ENCODE measurements at places on chromosomes 6 and 20. TPM values are rescaled to one million over a fixed set of nuclear protein-coding genes. Genes with fewer than 3 reads are reported as not detected.

Gene DPM1
- 68.7 TPM for polyA plus RNA-seq

Gene C6orf15
- polyA plus RNA-seq = not detected

Gene PRR18
- not detected for polyA plus RNA-seq

Gene AKAP12
- 0.19 TPM for polyA plus RNA-seq

DNA sequence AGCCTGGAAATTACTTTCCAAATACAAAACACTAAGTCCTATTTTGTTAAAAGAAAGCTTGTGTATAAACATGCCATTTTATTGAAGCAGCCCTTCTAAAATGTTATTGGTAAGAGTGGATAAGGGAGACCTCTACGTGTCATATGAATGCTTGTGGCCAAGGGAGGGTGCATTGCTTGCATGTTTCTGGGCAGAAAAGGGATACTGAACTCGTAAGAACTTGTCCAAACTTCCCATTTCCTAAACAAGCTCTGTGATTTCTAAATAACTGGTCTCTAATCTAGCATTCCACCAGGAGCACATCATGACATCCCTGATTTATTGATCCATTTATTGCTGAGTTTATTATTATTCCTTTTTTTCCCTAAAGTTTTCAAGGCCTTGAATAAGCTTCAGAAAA, 474.1 kb downstream of the CD109 start:
- no peak for DNase-seq

Gene FABP7
- polyA plus RNA-seq = not detected

- DNase-seq = no peak
Observed at GRCh38 chr20:14860410-14860814, 523.0 kb upstream of the FLRT3 start.

Gene POPDC3
- polyA plus RNA-seq = not detected

DNA sequence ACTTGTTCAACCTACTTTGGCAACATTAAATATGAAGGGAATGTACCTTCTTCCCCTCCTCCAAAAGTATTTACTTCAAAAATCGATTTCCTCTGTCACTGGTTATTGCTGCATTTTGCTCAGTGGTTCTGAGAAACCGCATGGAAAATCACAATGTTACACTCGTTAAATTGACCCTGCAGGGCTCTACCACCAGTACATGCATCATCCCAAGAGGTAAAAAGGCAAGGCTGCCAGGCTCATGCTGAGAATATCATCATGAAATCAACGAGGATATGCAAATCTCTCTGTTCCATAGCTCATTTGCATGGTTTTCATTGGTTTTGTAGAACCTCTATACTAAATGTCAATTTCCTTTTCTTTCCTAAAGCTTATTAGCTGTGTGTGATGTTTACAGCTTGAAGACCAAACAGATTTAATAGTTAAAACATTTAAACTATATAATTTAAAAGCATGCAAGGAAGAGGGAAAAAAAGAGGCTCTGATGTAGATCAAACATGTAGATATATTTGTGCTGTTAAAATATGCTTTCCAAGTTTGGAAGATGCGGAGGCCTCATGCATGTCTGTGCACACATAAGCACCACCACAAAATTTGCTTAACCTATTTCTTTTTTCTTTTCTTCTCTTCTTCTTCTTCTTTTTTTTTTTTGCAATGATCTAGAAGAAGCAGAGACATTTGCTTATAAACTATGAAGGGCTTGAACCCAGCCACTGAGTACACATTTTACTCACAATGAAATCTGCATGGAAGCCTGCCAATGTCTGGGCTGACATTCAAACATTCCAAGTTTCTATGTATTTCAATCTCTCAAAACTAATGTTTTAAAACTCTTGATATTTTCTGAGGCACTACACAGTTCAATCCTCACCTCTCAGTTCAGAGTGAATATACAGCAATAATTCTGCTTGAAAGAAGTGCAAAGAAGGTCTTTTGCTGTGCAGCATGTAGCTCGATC, 194.0 kb downstream of the GMPR start:
- DNase-seq = no peak

Gene GUCA1A
- not detected for polyA plus RNA-seq

- no peak for DNase-seq
Observed at GRCh38 chr20:46630306-46630705, 21.0 kb downstream of the SLC13A3 start.

Gene LTB
- polyA plus RNA-seq = 2,251 TPM

DNA sequence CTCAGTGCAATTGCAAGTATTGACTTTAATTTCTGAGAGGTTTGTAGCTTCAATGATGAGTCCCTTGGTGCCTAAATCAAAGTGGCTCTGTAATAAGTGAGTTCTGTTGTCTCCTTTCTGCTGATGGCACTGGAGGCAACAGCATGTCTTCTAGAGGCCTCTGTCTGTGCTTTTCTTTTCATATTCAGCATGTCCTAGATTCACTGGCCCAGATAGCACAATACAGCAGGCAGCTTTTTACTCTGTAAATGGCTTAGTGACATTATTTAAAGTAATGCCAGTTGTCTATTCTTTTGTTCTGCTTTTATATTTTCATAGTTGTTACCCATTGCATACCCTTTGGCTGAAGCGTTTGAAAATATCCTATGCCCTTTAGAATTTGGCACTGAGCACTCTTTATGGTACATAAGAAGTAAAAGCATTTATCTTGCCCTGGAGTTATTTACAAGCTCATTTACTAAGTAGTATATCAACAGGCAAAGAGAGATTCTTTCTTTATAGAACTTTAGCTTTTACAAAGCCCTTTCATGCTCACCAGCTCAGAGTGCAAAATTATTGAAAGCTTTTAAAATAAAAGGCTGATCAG, 271.5 kb upstream of the KCNQ5 start:
- DNase-seq = no peak

- DNase-seq = no peak
Observed at GRCh38 chr6:148364056-148364824, 21.6 kb downstream of the SASH1 start.

- DNase-seq = no peak
Observed at GRCh38 chr6:161496941-161497340, 223.1 kb upstream of the AGPAT4 start.

DNA sequence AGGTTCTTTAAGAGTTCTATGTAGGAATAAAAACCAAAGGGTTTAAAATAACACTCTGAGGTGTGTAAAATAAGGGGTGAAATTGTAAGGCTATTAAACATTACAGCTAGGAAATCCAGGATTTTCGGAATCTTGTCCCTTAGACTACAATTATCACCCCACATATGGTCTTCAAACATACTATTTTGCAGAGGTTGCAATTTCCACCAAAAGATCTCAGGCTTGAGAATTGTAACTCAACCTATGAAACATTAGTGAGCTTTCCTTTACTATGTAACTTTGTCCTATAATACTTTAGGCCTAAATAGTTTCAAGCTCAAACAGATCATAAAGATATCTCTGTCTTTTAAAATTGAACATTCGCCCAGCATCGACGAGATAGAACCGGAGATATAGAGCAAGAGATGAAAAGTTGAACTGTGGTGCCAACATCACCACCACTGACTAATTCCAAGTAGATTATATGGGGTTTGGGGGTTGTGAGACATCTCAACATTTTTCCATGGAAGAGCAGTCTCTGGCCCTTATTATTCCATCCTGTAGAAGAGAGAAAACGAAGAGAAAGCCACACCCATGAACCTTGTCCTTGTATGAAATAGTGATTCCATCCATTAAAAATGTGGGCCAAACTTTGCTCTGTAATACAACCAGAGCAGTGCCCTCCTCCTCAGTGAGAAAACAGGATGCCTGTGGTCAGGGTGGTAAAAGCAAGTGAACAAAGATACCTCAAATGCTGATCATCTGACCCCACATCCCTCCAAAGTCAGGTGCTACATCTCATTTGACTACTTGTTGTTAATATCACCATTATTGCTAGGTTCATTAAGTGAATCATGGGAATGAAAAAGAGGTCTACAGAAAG, 284.5 kb upstream of the GJE1 start:
- DNase-seq = no peak

- DNase-seq = peak; percentile 23
Observed at GRCh38 chr6:138593124-138593877, 94.0 kb upstream of the NHSL1 start.

Gene PPP1R16B
- polyA plus RNA-seq = 38.5 TPM

GRCh38 chr20:41476013-41476441, 109.4 kb upstream of the EMILIN3 start:
- no peak for DNase-seq

GRCh38 chr20:53126185-53126584, 154.0 kb downstream of the TSHZ2 start:
- DNase-seq = no peak

DNA sequence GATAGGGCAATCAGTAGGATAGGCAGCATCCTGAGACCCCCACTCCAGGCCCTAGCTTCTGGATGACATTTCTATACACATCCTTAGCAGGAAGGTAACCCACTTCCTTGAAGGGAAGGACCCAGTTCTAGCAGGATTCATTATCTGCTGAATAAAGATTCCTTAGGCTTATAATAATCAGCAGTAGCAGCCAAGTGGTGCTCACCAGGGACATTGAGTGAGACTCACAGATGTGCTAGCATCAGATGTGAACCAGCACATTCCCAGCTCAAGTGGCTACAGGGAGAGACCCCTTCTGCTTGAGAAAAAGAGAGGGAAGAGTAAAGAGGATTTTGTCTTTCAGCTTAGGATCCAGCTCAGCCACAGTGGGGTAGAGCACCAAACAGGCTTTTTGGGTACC, 244.8 kb upstream of the UFL1 start:
- no peak for DNase-seq

DNA sequence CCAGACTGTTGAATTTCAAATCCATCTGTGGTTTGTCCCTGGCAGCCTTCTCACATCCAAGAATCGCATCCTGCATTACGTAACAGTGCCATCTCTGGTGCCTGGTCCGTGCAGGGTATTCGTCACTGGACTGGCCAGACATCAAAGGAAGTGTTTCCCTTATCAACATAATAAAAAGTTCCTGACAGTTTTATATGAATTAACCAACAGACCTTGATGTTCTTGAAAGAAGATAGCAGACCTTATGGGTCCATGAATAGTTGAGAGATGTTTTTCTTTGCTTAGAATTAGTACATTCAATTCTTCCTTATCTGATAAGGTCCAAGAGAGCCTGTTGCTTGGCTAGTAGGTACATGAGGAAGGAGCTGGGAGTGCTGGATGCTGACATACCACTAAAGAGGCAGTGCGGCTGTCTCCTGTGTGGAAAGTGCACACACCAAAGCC, 77.6 kb downstream of the PHACTR2 start:
- no peak for DNase-seq

GRCh38 chr20:6122873-6123648, at the start of gene FERMT1:
TSS of gene FERMT1 (minus strand) at chr20:6123030. CDS start at chr20:6119554, 3,476 bp downstream.
- no peak for DNase-seq

Gene SLC32A1
- polyA plus RNA-seq = not detected

- no peak for DNase-seq
Observed at GRCh38 chr6:308307-308706, 16.0 kb downstream of the DUSP22 start.

DNA sequence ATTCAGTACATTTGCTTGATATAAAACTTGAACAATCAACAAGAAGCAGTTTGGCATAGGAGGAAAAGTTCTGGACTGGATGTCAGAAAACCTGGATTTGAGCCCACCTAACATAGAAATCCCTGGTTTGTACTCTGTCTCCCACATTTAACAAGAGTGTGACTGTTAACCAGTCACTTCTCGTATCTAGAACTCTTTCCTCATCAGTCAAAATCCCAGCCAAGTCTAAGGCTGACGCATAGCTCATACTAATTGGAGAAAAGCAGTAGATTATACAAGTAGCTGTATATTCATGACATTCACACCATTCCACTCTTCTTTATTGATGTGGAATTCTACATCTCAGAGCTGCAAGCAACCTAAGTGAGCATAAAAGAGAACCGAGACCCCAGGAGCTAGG, 222.7 kb downstream of the PHACTR1 start:
- DNase-seq = no peak
